SK-N-DZ (cell line): ENCODE measurements at places on chromosomes 16 and 17.

DNA sequence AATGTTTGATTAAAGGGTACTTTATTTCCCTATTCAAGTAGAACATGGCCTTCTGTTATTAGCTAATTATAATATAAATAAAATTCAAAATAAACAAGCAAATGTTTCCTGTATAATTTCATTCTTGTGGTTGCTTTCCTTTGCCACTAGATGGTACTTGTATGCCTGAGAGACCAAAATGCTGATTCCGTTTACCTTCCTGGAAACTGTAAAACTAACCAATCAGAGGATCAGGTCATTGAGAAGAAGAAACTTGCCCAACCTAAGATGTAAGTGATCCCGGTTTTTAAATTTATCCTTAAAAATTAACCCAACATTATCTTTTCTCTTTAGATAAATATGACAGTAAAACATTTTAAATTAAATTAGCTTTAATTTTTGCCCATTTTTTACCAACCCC, 8.1 kb upstream of the ABCA5 start:
- DNase-seq = no peak

DNA sequence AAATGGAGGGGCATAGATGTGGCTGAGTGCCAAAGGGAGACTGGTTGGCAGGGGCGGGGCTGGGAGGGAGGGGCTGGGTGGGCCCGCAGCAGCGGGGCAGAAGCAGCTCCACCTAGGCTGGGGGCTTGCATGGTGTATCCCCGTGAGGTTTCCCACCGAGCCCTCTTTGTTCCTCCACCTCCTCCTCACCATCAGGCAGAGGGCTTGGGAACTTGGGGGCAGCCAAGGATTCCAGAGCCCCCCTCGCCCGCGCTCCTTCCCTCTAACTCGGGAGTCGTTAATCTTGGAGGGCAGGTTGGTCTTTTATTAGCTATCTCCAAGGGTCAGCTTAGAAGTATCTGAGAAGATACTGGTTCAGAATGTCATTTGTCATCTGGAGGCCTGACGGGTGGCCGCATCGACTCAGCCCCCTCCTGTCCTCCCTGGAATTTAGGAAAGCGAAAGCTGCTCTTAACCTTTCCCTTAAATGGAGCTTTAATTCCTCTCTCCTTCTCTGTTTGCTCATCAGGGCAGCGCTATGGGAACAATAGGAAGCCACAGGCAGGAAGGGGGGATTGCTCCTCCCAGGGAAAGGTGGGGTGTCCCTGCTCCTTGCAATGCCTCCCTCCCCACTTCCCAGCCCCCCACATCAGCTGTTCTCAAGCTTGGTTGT, 274.3 kb upstream of the XYLT1 start:
- no peak for DNase-seq

DNA sequence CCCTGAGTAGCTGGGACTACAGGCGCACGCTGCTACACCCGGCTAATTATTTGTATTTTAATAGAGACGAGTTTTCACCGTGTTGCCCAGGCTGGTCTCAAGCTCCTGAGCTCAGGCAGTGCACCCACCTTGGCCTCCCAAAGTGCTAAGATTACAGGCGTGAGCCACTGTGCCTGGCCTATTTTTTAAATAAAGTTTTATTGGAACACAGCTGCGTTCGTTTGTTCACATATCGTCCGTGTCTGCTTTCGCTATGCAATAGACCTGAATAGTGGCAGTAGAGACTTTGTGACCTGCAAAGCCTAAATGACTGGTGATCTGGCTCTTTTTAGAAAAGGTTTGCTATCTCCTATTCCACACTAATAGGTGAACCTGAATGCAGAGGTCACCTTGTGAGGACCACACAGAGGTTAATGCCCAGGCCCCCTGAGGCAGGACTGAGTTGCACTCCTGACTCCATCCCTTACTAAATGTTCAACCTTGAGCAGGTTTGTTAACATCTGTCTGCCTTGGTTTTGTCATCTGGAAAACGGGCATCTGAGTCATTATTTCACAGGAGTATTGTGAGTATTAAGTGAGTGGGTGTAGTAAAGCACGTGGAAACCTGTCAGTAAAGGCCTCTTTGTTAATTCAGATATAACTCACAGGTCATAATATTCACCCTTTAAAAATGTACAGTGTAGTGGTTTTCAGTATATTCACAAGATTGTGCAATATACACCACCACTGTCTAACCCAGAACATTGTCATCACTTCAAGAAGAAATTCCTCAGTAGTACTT, 157.5 kb upstream of the CACNG5 start:
- no peak for DNase-seq

DNA sequence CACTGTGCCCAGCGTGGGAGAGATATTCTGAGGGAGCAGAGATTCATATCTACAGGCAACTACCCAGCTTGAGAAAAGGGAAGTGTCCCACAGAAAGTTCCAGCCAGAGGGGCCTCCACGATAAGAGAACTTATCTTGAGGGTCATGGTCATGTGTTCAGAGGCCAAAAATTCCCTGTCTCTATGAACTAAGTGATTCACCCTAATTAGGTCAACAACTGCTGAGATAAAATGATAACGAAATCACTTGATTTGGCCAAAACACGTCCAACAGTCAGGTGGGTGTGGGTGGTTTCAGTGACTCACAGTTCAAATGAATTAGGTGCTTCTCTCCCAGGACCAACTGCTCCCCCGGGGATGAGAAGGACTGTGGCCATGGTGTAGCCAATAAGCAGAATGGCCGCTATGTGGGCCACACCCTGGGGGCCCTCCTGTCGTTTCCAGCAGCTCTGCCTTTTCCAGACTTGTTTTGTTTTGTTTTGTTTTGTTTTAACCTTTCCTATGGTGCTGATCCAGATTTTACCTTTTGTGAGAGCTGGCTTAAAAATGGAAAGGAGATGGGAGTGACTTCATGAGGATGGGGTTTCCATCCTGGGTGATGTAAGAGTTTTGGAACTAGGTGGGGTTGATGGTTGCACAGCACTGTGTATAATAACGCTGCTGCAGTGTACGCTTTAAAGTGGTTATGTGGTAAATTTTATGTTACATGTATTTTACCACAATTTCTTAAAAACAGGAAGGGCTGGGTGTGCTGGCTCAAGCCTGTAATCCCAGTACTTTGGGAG, 8.7 kb downstream of the DNAI2 start:
- DNase-seq = no peak

DNA sequence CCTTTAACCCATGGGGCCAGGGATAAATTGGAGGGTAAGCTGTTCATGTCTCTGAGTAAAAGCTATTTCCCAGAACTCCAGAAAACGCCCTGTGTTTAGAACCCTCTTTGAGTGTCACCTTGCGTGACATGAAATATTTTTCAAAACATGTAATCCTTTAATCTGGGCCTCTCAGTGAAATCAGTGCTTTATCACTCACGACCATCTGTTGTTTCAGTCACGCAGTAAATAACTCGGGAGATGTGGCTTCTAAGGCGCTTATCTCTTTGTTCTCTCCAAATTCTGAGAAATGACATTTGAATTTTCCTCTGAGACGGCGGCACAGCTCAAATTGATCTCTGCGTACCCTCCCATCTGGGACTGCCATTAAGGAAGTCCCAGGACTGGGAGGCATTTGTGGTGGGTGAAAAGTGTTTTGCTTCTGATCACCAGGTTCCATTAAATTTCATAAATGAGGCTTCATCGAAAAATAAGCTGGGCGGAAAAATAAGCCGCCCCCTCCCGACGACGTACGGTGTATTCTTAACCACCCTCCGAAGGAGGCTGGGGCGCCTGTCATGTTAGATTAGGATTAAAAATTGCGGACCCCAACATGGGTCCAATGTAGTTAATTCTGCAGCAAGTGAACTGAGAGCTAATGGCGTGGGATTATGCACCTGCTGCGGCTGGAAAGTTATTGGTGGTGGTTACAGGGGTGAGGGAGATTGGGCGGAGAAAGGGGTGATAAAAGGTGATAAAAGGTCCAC, 12.7 kb downstream of the WFDC1 start:
- DNase-seq = no peak

GRCh38 chr17:42312285-42313130, 24.2 kb downstream of the STAT5A start:
- peak; percentile 92 for DNase-seq
